Motor neuron (in vitro differentiated cells): ENCODE measurements at places on chromosomes 11 and 22. TPM values are rescaled to one million over a fixed set of nuclear protein-coding genes. Genes with fewer than 3 reads are reported as not detected.

DNA sequence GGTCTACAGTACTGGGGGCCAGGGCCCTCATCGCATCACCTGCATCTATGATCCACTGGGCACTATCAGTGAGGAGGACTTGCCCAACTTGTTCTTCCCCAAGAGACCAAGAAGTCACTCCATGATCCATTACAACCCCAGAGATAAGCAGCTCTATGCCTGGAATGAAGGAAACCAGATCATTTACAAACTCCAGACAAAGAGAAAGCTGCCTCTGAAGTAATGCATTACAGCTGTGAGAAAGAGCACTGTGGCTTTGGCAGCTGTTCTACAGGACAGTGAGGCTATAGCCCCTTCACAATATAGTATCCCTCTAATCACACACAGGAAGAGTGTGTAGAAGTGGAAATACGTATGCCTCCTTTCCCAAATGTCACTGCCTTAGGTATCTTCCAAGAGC lies 3.8 kb upstream of the PPFIBP2 start:
- ATAC-seq = no peak

DNA sequence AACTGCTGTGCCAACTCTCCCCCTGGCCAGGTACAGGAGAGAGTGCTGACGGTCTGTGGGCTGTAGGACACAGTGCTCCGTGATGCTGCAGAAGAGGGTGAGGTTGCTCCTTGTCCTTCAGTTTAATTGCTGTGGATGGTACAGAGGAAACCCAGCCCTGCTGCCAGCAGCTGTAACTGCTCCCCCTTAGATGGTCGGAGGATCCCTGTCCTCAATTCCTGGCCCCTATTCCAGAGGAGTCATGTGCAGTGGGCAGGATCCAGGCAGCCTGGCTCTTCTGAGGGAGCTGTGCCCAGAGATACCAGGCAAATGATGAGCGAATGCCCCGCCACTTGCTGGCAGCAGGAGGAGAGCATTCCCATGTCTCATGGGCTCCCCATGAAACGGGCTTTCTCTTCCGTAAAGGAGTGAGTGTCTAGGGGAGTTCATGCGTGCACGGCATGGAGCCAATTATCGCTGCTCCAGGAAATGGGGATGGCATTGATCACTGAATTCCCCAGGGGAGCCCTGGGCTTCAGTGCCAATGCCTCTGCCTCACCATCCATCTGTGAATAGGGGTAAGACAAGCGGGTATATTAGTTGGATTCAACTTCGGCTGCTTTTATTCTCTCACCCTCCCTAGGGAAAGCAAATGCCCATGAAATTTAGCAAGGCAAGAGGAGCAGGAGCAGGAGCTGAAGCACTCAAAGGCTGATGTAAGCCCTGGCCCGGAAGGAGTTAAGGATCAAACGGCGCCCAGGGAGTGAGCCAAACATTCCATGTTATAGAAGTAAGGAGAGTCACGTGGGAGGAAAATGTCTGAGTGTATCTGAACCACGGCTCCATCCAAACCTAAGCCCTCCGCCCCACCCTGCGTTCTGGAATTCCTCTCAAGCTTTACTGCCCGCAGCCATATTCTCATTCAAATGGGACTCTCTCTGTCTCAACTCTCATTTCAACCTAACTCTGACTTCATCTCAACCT lies 51.0 kb upstream of the CSNK2A3 start:
- no peak for ATAC-seq

- no peak for ATAC-seq
Measured at GRCh38 chr11:121323046-121323607, 30.6 kb downstream of the SC5D start.

- no peak for ATAC-seq
Measured at GRCh38 chr11:61172356-61172755, 11.1 kb upstream of the VPS37C start.

DNA sequence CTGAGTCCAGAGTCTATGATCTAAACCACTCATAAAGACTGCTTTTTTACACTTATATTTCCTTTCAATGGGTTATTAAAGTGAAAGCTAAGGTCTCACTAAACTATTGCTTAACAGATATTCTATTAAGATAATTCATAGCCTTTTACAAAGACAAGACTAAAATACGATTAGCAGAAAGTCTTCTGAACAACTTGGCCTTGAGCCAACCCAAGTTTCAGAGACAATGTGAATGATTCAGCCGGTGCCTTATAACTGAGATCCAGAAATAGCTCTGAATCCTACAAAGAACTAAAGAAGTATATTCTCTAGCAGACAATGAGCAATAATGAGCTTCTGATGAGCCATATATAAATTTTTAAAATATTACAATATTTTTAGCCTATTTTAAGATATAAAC lies 41.5 kb upstream of the CARD18 start:
- no peak for ATAC-seq

DNA sequence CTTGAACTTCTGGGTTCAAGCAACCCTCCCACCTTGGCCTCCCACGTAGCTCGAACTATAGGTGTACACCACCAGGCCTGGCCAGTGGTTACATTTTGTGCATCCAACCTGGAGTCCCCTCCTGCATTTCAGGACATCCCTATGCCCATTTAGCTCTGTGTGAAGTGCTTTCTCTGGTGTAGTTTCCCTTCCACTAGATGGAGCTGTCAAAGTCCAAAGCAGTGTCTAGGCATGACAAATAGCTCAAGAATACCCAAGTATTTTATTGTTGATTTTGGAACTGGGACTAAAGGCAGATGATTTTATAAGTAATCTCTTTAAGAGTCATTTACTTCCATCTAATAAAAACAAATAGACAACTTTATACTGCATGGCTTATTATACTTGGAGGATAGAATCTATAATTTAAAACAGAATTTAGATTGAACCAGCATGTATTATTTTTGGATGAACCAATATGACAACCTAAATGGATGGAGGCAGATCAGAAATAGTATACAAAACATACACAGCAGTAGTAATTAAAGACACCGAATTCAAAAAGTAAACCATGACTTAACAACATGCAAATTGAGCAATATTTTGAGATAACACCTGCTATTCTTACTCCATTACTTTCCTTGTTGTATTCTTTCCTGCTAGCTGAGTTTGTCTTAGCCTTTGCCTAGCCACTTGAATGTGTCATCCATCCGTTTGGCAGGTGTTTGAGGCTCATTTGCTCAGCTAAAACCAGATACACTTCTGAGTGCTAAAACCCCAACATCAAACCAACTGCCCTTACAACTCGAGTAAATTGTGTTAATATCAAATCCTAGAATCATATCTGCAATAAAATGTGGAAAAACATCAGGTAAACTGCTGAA lies 37.7 kb downstream of the EIF4ENIF1 start:
- no peak for ATAC-seq

GRCh38 chr11:44556735-44557409 lies 8.6 kb upstream of the CD82 start:
- peak; percentile 78 for ATAC-seq

GRCh38 chr11:133552938-133553337 lies 20.6 kb upstream of the OPCML start:
- no peak for ATAC-seq

GRCh38 chr11:101326141-101326540 lies 196.5 kb upstream of the PGR start:
- no peak for ATAC-seq

DNA sequence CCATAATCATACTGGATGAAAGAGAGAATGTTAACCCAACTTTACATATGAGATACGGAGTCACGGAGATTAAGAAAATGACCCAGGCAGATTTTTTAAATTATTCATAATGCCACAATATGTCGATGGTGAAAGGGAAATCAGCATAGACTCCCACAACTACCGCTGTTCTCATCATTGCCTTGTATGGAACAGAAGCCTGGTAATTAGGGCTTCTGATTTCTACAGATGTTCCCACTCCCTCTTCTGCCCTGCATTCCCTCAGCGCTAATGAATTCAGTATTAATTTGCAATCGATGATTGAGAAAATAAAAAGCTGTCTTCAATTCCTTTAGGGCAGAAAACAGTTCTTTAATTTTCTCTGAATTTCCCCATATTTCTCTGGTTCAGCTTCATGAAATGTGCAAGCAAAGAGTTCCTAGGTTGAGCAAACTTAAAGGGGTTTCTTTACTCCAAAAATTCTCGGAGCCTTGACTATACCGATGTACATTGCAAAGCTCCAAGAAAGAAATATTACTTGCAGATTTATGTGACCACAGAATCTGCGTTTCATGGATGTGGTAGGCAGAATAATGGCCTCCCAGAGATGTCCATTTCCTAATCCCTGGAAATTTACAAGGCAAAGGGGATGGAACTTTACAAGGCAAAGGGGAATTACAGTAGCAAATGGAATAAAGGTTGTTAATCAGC lies 134.9 kb upstream of the ZC3H12C start:
- peak; percentile 81 for ATAC-seq

GRCh38 chr22:22810018-22810427 lies 77.6 kb upstream of the IGLL5 start:
- ATAC-seq = no peak

DNA sequence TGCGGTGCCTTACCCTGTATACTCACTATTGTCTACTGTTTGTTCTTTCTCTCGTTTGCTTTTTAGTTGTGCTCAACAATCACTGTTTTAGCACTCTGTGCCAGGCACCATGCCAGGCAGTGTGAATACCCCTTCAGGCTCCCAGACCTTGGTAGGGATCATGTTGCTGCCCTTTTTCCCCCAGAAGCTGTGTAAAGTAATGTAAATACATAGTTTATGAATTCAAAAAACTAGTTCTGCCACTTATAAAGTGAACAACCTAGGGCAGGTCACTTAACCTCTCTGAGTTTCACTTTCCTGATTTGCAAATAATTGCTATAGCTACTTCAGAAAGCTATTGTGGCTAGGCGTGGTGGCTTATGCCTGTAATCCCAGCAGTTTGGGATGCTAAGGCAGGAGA lies 81.0 kb upstream of the CTSC start:
- no peak for ATAC-seq

DNA sequence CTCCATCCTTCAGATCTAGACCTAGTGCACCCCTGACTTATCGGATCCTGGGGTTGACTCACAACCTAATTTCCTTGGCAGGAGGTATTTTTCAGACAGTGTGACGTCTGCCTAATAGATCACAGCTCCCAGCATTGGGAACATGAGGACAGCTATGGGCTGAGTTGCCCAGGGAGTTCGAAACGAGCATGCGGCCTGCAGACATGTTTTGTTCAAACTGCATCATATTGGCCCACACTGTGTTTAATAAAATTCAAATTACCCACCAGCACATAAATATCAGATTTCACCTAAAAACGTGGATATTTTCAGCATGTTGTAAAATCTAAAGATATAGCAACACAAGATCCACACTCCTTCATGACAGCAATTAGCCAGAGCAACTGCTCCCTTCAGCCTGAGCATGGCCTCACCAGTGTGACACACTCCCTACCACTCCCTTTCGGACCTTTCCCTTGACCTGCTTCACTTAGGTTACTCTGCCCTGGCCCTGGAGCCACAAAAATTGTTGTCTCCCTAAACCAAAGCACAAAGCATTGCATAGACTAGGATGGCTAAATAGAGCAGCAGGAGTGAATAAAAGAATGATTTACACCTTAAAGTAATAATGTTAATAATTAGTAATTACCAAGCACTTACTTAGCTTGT lies 53.6 kb upstream of the USP47 start:
- peak; percentile 71 for ATAC-seq

DNA sequence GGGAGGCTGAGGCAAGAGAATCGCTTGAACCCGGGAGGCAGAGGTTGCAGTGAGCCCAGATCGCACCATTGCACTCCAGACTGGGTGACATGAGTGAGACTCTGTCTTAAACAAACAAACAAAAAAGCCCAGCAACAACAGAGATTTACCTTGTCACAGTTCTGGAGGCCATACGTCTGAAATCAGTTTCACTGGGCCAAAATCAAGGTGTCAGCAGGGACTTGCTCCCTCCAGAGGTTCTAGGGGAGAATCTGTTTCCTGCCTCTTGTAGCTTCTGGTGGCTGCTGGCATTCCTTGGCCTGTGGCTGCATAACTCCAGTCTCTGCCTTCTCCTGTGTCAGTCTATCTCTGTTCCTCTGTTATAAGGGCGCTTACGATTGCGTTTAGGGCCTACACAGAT lies 1.5 kb downstream of the DDX10 start:
- ATAC-seq = no peak

DNA sequence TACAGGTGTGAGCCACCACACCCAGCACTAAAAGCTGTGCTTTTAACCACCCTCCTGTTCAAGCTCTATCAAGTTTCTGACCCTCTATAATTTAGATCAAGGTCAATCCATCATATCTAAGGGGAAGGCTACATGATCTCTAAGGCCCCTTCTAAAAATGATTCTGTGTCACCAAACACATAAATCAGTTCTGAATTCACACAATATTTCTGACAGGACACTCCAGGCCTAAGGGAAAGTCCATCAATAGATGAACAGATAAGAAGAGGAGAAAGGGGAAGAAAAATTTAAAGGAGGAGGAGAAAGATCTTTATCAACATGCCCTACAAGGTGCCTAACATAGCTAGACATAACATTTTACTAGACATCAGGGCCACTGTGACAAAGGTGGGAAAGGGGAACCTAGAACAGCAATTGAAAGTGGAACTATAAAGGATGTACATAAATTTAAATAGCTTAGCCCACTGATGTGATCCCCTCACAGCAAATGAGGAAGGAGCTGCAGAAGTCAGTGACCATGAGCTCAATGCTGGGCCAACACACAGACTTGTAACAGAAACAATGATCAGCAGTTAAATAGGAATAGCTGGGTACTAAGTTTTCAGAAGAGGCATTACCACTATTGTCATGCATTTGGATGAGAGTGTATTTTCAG lies 4.7 kb downstream of the PRCP start:
- no peak for ATAC-seq

GRCh38 chr22:46007848-46008261 lies 30.9 kb upstream of the WNT7B start:
- no peak for ATAC-seq

DNA sequence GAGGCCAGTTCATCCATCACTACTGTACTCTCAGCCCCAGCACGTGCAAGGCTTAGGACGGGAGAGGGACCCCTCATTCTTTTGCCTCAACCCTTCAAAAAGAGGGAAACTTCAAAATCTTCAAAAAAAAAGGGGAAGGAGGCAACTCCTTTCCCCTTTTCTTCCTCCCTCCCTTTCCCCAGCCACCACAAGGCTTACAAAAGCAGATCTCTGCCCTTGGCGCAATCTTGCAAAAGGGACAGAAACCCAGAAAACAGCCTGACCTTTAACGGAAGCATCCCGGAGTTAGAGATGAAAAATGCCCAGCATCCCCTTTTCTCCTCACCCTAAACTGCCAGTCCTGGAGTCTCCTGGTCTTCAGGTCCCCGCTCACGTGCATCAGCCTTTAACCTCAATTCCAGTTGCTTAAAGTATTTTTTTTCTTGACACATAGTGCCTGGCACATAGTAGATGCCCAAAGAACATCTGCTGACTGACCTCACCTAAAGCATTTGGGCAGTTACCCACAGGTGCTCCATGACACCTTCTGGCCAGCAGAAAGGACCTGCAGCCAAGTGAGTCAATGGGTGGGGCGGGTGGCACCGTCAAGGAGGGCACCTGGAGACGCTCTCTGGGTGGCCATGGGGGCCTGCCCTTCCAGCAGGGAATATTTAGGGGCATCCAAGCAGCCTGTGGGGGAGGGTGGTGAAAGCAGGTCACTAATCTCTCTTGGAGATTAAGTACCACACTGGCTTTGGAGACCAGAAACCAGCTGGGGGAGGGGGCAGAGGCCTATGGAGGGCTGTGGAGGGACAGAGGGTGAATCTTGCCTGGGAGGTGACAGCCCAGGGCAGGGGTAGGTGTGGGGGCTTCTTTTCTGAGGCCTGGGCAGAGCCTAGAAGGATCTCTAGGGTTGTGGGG lies 16.3 kb downstream of the NECTIN1 start:
- ATAC-seq = no peak

- ATAC-seq = peak; percentile 10
Measured at GRCh38 chr11:76762867-76763572, 20.1 kb upstream of the TSKU start.

Gene RAB3IL1
- 3.0 and 10.5 TPM in 2 replicates for total RNA-seq

Gene LARGE2
- 0.15 and 0.57 TPM in 2 replicates for total RNA-seq

Gene PRODH
- total RNA-seq = 0.73 and 0.78 TPM in 2 replicates

Gene NXPE2
- 0.71 and 0.97 TPM in 2 replicates for total RNA-seq

Gene LRP4
- total RNA-seq = 3.0 and 3.7 TPM in 2 replicates

Gene SLC1A2
- total RNA-seq = 61.7 and 67.7 TPM in 2 replicates

Gene CASP5
- total RNA-seq = not detected in 2 replicates
